ENCODE measurements at places on chromosomes 4 and X.
A peak's percentile ranks its signal among the peaks of the same experiment; 100 is the strongest.

GRCh38 chrX:40877887-40878286 is 142.5 kb upstream of the MED14 start:
- no peak for DNase-seq

DNA sequence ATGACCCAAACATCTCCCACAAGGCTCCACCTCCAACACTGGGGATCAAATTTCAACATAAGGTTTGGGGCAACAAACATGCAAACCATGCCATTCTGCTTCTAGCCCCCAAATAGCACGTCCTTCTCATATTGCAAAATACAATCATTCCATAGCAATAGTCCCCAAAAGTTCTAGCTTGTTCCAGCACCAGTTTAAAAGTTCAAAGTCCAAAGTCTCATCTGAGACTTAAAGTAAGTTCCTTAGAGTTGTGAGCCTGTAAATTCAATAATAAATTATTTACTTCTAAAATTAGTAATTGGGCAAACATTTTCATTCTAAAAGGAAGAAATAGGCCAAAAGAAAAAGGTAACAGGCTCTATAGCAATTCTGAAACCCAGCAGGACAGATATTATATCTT is 8.9 kb upstream of the TASL start:
- DNase-seq = no peak

DNA sequence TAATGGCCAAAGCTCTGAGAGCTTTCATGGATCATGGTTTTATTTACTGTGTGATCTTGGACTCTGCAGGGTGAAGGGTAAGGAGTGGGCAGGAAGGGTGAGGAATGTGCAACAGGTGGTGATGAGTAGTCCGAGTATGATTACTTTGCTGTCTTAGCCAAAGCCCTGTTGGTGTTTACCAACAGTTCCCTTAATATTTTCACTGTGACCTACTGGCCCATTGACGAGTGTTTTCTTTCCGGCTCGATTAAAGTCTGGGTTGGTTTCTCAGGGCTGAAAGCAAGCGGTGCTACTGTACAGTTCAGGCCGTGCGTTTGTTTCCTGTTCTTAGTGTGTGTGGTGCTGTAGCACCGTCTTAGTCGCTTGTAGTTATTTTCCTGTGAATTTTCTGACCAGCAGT is 2.6 kb downstream of the ARHGAP24 start:
- no peak for DNase-seq

- no peak for DNase-seq
Measured at GRCh38 chr4:141912831-141913230, 276.4 kb downstream of the IL15 start.

DNA sequence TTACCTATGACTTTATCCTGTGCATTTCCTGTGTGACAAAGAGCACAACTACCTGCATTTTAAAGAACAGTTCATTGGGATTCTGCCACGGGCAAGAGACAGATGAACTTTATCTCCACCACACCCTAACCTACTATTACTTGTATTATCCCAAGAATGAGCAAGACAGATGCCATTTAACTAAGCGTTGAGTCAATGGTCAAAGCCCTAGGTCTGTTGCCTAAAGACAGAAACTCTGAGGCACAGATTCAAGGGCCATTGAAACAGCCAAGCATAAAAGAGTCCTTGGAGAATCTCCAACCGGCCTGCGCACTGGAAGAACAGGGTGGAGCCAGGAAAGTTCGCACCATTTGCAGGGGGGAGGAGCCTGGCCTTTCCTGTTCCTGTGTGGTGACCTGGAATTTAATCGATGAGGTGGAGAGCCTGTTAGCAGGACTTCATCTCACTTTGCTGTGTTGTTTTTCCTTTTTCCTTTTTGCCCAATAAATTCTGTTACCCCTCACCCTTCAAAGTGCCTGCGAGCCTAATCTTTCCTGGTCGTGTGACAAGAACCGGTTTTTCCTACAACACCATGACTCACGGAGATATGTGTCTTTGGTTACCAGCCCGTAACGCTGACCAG is 146.4 kb upstream of the DIAPH2 start:
- no peak for DNase-seq

DNA sequence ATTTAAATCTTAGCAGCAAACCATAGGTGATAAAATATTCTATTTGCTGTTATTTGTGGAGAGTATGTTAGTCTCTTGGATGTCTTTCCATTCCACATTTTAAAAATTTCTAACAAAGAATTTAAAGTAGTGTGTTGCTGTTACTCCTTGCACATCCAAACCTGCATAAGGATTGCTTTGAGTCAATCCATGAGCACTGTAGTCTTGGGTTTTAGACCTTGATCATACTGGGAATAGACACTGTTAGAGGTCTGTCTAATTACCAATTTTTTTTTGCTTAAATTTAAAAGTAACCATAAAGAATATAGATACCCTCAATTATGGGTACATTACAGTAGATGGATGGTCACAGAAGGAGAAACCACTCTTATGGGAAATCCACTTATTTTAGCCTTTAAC is 1.5 kb downstream of the AFP start:
- DNase-seq = no peak

DNA sequence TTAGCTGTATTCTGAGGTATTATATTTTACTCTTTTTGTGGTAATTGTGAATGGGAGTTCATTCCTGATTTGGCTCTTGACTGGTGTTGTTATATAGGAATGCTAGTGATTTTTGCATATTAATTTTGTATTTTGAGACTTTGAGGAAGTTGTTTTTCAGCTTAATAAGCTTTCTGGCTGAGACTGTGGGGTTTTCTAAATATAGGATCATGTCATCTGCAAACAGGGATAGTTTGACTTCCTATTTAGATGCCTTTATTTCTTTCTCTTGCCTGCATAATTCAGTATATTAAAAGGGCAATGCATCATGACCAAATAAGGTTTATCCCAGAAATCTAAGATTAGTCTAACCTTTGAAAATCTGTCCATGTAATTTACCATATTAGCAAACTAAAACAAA is 44.7 kb upstream of the EPGN start:
- DNase-seq = no peak

- no peak for DNase-seq
Measured at GRCh38 chr4:139917896-139918295, 236.1 kb downstream of the MAML3 start.

GRCh38 chr4:151039733-151040132 is 24.6 kb upstream of the LRBA start:
- DNase-seq = no peak

- peak; percentile 93 for DNase-seq
Measured at GRCh38 chrX:54529552-54530356, at the start of gene GNL3L. Gene GNL3L, plus strand, starts transcription at chrX:54530219. Its CDS starts 2,348 bp downstream, at chrX:54532567.

DNA sequence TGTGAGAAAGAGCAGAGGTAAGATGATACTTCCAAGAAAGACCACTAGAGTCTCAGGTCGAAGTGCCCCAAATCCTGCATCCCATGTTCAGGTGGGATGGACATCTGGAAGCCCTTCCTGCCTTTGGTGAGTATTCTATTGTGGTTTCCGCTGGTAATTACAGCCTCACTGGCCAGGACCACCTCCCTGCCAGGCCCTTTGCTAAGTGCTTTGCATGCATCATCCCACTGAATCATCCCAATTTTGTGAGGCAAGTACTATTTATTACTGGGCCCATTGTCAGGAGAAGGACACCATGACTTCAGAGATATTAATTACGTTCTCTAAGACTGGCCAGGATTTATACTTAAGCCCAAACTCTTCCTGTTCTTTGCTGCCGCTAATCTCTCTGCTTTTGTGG is 10.7 kb upstream of the PASD1 start:
- DNase-seq = no peak

DNA sequence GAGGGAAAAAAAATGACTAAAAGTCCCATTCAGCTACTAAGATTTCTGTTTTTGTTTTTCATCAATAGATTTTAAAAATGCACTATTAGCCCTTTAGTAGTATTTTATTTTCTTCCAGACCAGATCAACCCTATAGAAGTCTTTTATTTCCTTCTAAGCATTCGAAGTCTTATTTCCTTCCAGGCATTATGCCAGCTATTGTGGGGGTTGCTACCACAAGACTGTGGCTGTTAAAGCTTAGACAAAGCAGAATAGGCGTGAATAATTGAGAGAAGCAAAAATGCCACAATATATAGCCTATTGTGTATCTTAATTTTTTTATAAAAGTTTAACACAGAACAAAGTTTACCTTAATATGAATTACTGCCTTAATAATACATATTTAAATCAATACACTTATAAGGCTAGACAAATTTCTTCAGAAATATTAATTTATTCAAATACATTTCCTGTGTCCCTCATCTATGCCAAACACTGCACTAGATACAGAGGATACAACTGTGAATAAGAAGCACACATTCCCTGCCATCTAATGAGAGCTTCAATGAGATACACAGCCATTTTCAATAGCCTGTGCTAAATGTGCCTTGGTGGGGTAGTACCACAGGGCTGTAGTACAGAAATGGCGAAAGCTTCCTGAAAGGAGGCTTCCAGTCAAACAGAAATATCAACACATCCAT is 33.1 kb downstream of the SLC10A7 start:
- no peak for DNase-seq

- DNase-seq = no peak
Measured at GRCh38 chr4:77881460-77882295, 19.0 kb downstream of the MRPL1 start.

DNA sequence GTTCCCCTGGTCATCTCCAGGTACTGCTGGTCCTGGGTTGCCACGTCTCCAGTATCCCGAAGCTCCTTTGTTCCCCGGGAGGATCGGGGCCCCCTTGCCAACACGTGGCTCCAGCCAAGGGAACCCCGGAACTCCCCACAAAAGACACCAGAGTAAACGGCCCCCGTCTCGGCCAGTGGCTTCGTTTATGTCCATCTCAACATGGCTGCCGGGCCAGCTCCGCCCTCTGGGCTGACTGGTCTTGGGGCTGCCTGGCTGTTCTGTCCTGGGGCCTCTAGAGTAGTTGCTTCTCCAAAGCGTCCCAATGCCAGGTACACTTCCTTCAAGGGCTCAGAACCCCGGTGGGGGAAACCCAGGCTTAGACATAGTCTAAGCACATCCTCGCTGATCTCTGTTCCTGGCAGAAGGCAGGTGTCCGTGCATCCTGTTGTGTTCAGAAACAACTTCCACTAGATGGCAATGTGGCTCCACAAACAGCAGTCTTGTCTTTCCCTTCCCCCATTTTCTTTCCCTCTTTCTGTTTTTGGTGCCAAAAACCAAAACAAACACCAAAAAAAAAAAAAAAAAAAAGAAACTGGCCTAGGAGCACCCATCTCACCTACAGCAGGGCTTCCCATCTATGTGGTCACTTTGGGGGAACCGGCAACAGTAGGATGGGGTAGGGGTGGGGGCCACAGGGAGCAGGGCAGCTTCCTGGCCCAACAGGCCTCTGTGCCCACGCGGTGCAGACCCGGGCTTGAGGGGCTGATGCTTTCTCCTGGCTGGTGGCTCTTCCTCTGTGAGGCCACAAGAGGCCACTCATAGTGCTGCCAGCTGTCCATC is 35.3 kb downstream of the NBDY start:
- peak; percentile 25 for DNase-seq

DNA sequence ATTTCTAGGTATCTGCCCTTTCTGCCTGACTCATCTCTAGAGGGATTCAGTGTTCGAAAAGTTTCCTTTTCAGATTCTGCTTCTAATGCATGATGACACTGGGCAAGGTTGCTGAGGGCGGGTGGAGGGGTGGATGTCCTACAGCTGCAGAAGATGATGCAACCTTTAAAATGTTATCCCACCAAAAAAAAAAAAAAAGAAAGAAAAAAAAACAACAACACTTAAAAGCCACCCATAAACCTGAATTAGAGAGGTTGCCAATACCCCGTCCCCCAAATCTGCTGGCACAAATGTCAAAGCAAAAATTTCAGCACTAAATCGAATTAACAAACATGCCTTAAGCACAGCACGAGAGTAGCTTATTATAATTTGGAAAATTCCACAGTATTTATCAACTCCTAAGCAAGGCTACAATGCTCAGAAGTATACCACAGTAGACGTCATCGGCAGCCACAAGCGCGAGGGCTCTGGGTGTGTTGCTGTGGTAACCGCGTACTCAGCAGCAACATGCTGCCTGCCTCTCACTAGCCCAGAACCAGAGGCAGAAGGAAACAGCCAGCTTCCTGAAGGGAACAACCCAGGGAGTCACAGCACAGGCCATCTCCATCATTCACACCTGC is 167.5 kb upstream of the MAP3K15 start:
- DNase-seq = no peak
